ENCODE measurements at places on chromosomes 5 and 9.

- DNase-seq: no peak
Observed at GRCh38 chr5:53713978-53714666, 153.7 kb downstream of the NDUFS4 start.

DNA sequence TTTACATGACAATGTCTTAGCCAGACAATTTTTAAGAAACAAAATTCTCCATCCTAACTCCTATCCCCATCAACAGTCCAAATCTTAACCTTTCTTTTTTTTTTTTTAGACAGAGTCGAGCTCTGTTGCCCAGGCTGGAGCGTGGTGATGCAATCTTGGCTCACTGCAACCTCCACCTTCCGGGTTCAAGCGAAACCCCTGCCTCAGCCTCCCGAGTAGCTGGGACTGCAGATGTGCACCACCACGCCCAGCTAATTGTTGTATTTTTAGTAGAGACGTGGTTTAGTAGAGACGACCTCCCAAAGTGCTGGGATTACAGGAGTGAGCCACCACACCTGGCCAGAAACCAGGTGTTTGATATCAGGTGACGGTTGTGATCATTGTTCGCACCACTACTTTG is 10.2 kb downstream of the ABL1 start:
- DNase-seq: no peak

DNA sequence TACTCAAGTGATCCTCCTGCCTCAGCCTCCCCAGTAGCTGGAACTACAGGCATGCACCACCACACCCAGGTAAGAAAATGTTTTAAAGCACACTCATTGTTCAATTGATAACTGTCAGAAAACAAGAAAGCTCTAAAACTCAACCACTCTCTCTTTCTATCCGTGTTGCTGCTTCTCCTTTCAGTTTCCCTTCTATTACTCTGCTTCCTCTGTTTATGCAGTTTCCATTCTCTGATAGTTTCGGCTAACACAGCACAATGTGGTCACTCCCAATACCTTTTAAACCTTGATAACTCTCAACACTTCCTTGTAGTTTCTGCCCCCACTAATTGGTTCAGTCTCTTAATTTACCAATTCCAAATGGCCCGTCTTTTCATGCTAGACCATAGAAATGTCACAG is 59.2 kb upstream of the NR4A3 start:
- no peak for DNase-seq

- no peak for DNase-seq
Observed at GRCh38 chr5:153777681-153778581, 260.8 kb downstream of the FAM114A2 start.

DNA sequence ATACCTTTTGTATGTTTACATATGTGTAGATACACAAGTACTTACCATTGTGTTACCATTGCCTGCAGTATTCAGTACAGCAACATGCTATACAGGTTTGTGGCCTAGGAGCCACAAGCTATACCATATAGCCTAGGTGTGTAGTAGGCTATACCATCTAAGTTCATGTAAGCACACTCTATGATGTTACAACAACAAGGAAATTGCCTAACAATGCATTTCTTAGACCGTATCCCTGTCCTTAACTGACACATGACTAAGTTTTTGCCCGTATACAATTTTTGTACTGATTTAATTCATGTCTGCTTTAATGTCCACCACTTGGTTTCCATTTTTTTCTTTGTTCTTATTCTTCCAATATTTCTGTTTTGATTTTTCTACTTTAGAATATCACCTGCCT is 18.5 kb downstream of the TNPO1 start:
- no peak for DNase-seq

- no peak for DNase-seq
Observed at GRCh38 chr9:32554107-32554506, 1.7 kb upstream of the TOPORS start.

- no peak for DNase-seq
Observed at GRCh38 chr9:93587651-93588347, 11.4 kb downstream of the PHF2 start.

DNA sequence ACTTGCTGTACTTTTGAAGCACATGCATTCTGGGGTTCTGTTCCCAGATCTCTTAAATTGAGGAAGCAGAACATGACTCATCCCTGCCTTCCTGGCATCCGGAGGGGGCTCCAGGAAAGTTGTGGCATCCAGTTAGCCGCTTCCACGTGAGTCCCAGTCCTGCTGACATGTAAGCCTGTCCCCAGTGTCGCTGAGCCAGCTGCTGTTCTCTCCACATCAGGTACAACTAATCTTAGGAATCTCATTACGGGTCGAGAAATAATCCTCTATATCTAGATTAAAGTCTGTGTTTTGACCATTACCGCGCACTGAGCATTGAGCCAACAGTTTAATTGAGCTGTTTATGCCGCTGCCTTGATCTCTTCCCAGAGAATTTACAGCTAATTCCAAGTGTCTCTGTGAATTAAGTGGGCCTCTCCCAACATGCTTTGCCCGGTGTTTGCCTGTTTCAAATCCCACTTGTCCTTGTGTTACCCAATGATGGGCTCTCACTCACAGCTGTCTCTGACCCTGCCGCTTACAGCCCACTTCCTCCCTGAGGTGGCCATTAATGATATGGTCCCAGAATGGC is 10.5 kb upstream of the SHB start:
- no peak for DNase-seq

DNA sequence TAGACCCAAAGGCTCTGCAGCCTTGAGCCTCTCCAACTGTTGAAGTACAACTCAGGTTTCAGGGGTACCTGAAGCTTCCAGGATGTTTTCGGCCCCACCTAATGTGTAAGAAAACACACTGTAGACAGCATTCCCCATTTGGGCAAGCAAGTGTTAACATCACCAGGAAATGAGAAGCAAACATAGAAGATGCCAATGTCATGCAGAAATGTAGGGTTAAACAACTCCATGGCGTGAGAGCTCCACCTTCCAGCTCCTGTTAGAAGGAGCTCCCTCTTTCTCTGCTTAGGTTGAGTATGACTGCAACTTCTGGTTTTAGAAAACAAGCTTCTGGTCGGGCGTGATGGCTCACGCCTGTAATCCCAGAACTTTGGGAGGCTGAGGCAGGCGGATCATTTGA is 31.0 kb upstream of the DENND1A start:
- DNase-seq: no peak

DNA sequence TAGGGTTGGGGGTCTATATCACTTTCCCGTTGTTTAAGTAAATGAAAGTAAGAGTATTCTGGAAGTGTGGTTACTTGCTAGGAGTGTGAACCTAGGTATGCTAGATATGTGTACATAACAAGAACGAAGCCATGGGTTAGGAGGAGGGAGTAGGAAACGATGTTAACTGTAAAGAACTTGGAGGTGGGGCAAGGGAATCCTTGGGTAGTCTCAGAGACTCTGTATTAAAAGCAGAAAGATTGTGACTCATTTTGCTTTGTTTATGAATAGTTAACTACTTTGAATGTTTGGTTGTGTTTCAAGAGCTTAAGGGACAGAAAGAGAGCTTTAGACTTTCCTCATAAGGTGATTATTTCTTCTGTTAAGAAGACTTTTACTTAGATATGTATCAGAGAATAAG is 59.9 kb downstream of the TMEM252 start:
- DNase-seq: no peak

GRCh38 chr5:87113861-87114260 is 153.8 kb upstream of the RASA1 start:
- DNase-seq: no peak

DNA sequence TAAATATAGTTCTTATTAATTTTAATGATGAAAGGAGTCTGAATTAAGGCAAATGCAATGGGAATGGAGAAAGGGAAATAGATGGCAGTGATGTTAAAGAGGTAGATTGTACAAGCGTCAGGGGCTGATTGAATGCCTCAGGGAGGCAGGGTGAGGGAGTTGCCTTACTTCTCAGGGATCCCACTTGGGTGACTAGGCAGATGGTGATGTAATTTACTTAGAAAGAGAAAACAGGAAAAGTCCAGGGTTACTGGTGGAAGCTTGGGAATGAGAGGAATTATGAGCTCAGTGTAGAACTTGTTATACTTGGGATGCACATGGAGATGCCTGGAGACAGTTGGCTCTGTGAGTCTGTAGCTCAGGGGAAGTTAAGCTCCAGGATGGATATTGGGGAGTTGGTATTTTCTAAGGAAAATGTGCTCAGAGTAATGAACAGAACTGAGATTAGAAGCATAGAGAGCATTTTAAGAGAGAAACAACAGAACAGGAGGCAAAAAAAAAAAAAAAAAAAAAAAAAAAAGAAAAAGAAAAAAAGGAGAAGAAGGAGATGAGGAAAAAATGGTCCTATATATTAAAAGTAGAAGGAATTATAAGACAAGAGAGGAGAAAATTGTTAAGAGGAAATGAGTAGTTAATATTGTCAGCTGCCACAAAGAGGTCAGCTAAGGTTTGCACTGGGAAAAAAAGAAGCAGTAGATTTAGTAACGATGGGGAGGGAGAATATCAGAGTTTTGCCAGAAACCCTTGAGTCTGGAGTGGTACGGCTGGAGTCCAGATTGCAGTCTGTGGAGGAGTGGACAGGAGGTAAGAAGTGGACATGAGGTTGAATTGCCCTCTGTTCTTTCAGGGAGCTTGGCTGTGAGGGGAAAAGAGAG is 88.0 kb upstream of the ELL2 start:
- no peak for DNase-seq

GRCh38 chr9:101495810-101496209 is 37.8 kb upstream of the RNF20 start:
- no peak for DNase-seq

DNA sequence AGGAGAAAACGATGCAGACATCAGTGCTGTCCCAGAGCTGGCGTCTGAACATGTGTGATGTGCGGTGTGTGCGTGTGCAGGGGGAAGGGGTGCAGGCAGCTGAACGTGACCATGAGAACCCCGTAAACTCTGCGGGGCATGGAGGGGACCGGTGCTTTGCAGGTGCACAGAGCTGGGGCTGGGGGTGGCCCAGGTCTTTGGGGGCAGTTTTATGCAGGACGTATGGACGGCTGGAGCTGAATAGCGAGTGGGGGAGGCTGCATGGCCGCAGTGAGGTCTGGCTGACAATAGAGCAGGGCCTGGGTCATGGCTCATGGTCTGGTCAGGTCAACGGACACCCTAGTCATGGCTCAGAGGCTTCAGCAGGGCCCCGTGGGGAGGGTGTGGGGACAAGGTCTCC is 3.3 kb upstream of the EXOC3 start:
- DNase-seq: peak; percentile 57

DNA sequence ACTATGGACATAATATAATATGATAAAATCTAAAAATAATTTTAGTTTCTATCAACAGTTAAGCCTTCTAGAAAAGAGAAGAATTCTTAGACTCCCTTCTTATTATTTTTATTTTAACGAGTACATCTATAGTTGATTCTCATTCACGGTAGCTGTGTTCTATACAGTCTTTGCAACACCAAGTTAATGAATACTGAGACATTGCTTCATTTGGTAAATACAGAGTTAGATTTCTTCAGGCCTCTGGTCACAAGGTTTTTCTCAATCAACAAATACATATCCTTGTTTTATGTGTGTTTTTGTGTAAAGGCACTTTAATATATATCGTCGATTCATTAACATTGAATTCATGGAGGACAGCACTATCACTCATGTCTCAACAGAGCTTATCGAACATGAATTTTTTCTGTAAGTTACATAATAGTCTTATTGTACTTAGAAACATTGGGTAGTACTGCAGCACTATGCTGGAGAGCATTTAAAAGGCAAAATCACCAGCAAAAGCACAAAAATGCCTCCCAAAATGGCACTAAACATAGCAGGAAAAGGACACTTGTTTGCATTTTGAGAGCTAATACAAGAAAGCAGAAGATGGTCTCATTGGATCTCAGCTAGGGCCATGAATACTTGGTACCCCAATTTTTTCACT is 239.0 kb downstream of the FGF10 start:
- no peak for DNase-seq
